Astrocyte of the spinal cord (primary cell): ENCODE measurements at places on chromosomes 16 and 17.

DNA sequence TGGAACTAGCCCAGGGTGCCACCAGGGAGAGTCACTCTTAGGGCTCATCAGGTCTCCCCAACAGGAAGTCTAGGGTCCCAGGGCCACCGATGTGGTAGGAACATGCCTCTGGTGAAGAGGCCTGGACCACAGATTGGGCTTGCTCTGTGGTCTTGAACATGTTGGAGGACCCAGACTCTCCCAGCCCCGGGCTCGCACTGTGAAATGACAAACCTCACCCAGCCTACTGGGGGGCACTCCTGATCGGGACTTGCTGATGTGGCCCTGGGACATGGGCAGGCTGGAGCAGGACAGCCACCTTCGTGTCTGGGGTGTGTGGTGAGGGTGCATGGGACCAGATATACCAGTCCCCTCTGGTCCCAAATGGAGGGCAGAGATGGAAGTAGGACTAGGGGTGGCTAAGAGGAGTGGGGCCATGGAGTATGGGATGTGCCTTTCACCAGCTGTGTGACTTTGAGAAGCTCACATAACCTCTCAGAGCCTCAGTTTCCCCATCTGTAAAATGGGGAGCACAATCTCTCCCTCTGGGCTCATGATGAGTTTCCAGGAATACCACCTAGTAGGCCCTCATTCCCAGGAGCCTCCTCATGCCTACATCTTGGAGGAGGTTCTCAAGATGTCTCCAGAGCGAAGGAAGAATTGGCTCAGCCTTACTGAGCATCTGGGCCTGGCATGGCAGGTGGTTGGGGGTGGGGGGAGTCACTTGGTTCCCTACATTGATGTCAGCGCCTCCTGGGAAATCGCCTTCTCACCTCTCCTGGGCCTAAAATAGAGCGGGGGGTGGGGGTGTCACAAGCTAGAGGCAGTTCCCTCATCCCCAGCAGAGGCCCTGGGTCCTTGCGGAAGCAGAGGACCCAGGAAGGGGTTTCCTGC, 1.5 kb upstream of the ADAM11 start:
- no peak for DNase-seq

DNA sequence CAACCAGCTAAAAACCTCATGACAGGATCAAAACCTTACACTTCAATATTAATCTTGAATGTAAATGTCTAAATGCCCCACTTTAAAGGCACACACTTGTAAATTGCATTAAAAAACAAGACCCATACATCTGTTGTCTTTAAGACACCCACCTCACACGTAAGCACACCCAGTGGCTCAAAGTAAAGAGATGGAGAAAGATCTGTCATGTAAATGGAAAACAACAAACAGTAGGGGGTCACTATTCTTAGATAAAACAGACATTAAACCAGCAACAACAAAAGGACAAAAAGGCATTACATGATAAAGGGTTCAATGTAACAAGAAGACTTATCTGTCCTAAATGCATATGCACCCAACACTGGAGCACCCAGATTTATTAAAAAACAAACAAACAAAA, 35.6 kb downstream of the SDR42E1 start:
- DNase-seq, result no peak

- peak; percentile 95 for DNase-seq
These were observed 46.2 kb downstream of the TUBD1 start for GRCh38 chr17:59846394-59847165.

DNA sequence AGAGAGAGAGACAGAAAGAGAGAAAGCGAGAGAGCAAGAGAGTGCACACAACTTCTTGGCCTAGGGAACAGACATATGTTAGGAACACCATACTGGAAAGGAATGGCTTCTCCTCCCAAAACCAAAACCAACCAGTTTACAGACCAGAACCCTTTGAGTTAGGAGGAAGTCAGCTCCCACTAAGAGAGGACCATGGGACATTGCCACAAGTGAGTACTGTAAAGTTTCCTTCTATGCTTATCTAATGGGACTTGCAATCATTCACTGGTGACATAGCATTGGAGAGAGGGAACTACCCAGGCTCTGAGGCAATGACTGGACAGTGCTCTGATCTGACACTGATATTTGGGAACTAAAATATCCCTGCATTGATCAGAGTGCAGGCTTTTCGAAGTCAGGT, 32.4 kb downstream of the TBC1D3B start:
- no peak for DNase-seq

DNA sequence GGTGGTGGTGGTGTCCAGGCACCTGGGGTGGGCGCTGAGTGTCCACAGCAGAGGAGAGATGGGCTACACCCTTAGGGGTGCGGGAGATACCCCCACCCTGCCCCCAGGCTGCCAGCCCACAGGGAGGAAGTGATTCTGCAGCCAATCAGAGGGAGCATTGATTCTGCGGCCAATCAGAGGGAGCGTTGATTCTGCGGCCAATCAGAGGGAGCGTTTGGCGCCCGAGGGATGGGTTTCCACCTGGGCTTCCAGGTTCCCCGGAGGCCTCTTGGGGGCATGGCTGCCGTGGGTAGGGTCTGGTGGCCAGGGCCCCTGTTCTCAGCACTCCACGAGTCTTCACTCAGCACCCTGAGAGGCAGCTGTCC, 28.2 kb upstream of the ACSF3 start:
- no peak for DNase-seq

DNA sequence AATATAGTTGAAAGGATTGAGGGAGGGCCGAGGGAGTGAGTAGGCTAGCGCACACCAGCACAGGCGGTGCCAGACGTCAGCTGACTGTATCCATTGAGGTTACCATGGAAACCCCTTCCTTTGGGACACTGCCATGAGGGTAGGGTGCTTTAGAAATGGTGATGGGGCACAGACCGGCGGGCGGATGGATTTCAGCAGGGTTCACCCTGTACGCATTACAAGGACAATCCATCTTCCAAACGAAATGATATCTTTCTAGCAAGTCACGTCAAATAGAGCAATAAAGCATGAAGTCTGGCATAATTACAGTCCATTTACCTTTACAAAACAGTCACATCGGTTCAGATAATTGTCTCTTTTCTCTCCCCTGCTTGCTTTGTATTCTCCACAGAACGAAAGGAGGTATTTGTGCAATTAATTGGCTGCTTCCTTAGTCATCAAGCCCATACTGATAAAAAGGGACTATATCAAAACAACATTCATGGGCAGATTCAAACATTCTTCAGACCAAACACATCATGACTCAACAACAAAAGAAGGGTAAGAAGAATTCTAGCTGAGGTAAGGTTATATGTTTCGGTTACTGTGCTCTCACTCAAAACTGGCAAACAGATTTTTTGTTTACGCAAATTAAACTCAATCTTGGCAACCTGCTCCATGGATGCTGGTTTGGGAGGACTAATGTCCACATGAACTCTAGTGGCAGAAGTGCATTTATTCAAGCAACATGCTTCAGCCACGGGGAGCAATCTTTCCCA, 140.6 kb downstream of the CDK5R1 start:
- peak; percentile 30 for DNase-seq

DNA sequence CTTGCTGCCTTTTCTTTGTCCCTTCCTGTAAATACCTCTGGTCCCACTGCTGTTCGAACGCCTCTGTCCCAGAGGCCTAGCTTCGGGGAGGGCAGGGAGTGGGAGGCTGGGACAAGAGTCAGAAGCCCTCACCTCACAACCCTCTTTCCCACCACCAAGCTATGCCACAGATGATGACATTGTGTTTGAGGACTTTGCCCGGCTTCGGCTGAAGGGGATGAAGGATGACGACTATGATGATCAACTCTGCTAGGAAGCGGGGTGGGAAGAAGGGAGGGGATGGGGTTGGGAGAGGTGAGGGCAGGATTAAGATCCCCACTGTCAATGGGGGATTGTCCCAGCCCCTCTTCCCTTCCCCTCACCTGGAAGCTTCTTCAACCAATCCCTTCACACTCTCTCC, 10.4 kb downstream of the ARRB2 start:
- DNase-seq, result no peak

DNA sequence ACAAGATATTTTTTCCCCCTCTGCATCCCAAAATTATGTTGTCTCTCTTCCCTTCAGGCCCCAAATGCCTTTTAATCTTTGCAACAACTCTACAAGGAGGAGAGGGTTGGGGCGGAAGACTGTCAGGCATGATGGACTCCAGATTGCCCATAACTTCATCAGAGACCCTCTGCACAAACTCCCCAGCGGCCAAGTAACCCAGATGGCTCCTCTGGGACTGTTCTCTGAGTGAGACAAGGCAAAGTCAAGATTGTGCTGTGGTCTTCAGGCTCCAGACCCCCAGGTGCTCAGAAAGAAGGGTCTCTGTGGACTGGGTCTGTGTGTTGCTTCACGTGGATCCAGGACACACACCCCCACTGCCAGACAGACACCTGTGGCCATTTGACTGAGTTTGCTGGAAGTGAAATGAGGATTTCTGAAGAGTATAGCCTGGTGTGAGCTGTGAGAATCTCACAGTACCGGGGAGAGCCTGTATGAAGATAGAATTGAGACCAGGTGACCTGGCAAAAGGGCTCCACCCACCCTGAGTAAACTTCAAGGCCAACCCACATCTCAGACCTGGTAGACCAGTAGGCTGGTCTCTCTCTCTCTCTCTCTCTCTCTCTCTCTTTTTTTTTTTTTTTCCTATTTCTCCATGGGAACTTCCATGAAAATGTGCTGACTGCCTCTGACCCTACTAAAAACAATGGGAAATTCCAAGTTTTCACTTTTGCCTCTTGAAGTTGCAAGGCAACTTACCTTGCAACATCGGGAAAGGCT, 354.1 kb downstream of the SOX9 start:
- no peak for DNase-seq

- DNase-seq, result no peak
These were observed 7.1 kb downstream of the TFAP4 start for GRCh38 chr16:4265676-4266075.

GRCh38 chr16:49116873-49117272, 164.8 kb downstream of the CBLN1 start:
- no peak for DNase-seq

DNA sequence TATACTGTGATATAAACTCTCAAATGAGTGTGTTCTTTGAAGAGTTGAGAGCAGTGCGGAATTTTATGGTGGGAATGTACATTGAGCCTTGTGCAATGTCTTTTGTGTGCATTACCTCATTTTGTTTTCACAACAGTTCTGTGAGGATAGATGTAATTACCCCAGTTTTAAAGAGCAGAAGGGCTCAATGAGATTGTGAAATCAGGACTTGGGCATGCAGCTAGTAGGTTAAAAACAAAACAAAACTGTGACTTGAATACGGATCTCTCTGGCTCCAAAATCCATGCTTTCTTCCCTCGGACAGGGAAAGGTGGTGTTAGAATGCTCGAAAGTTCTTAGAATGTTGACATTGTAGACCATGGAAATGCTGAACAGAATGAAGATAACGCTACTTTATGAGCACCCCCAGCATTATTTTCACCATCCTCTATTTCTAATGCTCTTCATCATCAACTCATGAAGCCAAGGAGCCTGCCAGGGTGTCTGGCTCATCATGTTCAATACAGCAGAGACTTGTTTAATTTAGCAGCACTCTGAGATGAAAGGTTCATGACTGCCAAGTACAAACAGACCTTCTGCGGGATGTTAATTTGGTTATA, 17.1 kb downstream of the MRTFB start:
- no peak for DNase-seq

DNA sequence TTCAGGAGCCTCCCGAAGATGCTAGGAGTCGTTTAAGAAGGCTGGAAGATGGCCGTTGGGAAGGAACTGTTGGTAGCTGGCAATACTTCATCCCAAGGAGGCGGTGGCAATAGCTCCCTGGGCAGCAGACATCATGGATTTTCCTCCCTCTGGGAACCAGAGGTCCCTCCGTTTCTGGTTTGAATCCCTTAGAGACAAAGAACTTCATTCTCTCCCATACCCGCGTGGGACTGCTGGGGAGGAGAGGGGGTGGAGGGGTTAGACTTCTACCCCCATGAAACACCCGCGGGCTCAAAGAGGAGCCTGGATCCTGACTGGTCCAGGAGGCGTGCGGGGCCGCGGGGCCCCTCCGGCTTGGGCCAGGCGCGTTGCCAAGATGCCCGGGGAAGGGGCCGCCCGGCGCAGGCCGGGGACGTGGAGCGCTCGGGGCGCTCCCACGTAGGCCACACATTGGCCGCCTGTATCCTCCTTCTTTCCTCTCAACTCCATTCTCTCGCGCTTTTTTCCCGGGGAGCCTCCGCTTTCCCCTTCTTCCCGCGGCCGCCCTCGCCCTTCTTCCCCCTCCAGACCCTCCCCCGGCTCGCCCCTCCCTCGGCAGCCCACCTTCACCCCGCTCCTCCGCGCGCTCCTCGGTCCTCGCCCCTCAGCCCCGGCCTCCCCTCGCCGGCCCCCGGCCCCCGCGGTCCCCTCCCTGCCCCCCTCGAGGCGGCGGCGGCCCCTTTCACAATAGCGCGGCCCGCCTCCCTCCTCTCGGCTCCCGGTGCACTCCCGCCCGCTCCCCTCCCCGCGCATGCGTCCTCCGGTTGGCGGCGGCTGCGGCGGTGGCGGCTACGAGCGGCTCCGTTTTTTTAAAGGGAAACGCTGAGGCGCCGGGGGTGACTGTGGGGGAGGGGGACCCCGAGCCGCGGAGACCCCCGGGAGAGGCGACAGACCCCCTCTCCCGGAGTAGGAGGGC, at the start of gene MSL1:
MSL1 (plus strand) TSS at position 791 of the 955 bp plus-strand sequence. CDS start 642 bp downstream, outside the sequence.
- DNase-seq, result peak; percentile 84

GRCh38 chr16:53209877-53210276, 155.1 kb downstream of the CHD9 start:
- no peak for DNase-seq
